ENCODE measurements at places on chromosomes 1 and 21.
A peak's percentile ranks its signal among the peaks of the same experiment; 100 is the strongest.

DNA sequence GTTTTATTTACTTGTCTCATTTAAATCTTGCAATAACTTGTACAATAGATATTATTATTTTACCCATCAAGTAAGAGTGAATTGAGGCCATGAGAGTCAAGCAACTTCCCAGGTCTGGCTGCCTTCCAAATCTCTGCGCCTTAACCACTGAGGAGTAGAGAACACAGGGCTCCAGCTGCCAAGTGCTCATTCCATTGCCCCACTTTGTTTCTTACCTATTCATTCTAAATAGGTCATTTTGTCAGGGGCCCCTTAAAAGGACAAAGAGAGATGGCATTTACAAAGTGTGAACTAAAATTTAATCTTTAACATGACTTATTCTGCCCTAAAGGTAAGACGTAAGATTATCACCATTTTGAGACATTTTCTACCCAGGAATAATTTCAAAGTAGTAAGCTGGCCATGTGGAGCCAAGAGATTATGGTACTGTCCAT is 3.5 kb downstream of the PPP1R15B start:
- no peak for ATAC-seq

DNA sequence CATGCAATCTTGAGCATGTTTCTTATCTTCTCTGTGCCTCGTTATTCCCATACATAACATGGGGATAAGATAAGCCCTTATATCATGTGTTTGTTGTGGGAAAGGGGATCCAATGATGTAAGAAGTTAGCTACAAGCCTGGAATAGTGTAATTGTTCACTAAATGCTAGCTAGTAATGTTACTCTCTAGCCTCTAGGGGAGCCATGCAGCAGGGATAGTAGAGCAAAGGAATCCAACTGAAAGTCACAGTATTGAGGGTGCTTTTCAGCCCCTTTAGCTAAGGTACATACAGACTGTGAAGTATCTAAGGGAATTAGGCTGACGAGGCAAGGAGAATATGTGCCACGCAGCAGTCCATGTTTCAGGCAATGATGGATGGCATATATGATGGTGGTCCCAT is 46.9 kb downstream of the IL23R start:
- peak; percentile 24 for ATAC-seq

GRCh38 chr1:44012404-44012803 is 18.9 kb downstream of the SLC6A9 start:
- no peak for ATAC-seq

- no peak for ATAC-seq
Measured at GRCh38 chr1:33170351-33171274, 11.2 kb downstream of the TRIM62 start.

DNA sequence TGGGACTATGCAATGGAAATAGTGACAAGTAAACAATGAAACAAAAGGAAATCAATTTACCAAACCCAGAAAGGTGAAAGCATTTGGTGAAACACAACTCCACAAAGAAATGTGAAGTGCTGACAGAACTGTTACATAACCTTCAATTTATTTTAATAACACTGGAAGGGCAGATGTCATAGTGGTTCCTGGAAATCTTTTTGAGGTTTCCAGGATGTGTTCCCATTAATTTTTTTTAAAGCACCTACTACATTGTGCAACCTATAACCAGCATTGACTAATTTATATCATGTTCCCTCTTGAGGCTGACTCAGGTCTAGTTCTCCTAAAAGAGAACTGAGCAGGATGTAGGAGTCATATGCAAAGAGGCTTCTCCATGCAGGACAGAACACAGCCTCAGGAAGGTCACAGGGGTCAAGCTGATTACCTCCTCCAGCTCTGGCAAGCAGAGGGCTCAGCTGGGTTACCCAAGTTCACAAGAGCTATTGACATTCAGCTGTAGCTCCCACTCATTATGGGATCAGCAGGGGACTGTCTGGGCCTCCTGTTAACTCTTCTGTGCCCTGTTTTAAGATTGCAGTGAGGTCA is 157.1 kb upstream of the NRIP1 start:
- peak; percentile 92 for ATAC-seq

DNA sequence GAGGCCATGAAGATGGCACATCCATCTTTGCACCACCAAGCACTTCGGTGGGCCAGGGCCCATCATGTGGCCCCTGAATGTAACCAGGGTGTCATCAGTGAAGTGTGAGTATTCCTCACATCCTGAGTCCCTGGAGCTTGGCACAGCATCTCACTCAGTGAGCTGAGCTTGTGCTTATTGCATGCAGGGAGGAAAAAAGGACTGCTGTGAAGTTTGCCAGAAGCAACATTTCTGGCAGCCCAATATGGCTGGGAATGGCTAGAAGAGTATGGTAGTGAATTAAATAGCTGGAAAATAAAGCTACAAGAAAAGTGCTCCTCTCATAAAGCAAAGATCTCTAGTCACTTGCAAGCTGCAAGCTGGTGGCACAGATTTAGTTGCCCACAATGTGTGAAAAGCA is 109.3 kb downstream of the TNFSF18 start:
- ATAC-seq: no peak
